ENCODE measurements at places on chromosomes 6 and 20. TPM values are rescaled to one million over a fixed set of nuclear protein-coding genes. Genes with fewer than 3 reads are reported as not detected.

DNA sequence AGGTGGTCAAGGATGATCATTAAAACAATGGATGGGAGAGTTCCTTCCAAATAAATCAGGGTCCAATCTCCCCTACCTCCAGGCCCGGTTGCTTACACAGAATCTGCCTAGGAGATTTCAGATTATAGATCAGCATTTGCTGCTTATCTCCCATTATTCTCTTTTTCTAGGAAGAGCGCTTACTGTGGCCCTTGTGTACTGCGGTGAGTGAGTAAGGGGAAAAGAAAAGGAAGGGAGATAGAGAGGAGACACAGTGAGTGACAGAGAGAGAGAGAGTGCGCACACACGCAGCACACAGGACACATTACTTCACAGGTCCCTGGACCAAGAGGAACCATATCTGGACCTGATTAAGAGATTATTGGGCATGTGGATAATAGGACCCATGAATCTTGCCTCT lies 6.2 kb downstream of the LATS1 start:
- H3K4me3 ChIP-seq, result no peak overlapping the region
- no peaks in the 10 kb centered on the region for H3K36me3 ChIP-seq
- no peaks in the 10 kb centered on the region for H3K4me1 ChIP-seq
- no peaks in the 10 kb centered on the region for H3K27me3 ChIP-seq
- DNase-seq, result no peak
- no peak overlapping the region for H3K27ac ChIP-seq

DNA sequence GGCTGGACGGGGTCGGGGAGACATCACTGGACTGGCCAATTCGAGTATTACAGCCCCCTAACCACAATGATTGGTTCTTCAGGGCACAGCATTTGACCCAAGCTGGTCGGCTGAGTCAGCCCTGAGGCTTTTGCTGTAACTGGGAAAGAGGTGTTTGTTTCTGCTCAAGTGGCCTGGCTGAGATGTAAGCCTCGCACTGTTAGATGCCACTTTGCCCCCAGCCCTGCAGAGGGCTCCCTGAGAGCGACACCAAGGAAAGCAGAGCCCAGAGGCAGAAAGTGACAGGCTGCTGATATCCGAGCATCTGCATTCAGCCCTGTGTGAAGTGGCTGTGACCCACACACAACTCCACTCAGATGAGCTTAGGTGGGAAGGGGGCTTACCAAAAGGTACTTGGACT lies 19.4 kb downstream of the ERGIC3 start:
- H3K4me3 ChIP-seq, result no peak overlapping the region
- DNase-seq, result no peak
- peaks cover 10% of the 10 kb centered on the region for H3K36me3 ChIP-seq
- no peak overlapping the region for H3K27ac ChIP-seq
- no peaks in the 10 kb centered on the region for H3K27me3 ChIP-seq
- H3K4me1 ChIP-seq, result peaks cover 4% of the 10 kb centered on the region

The CSNK2A1 gene
- 51.5 TPM for total RNA-seq

GRCh38 chr6:161924516-161925116 lies 650.8 kb upstream of the AGPAT4 start:
- no peak overlapping the region for H3K27ac ChIP-seq
- no peaks in the 10 kb centered on the region for H3K36me3 ChIP-seq
- no peak overlapping the region for H3K4me3 ChIP-seq
- H3K4me1 ChIP-seq, result no peaks in the 10 kb centered on the region
- H3K27me3 ChIP-seq, result no peaks in the 10 kb centered on the region

GRCh38 chr6:51844336-51844735 lies 243.1 kb downstream of the PKHD1 start:
- H3K36me3 ChIP-seq, result no peaks in the 10 kb centered on the region
- H3K27ac ChIP-seq, result no peak overlapping the region
- H3K4me1 ChIP-seq, result no peaks in the 10 kb centered on the region
- no peak for DNase-seq
- H3K27me3 ChIP-seq, result no peaks in the 10 kb centered on the region
- no peak overlapping the region for H3K4me3 ChIP-seq

- no peaks in the 10 kb centered on the region for H3K4me1 ChIP-seq
- H3K36me3 ChIP-seq, result no peaks in the 10 kb centered on the region
- H3K27me3 ChIP-seq, result no peaks in the 10 kb centered on the region
- no peak overlapping the region for H3K27ac ChIP-seq
These were observed 58.1 kb upstream of the SNAP91 start for GRCh38 chr6:83767033-83767432.

- no peak overlapping the region for H3K4me3 ChIP-seq
- no peaks in the 10 kb centered on the region for H3K36me3 ChIP-seq
- no peaks in the 10 kb centered on the region for H3K27me3 ChIP-seq
- H3K4me1 ChIP-seq, result no peaks in the 10 kb centered on the region
- no peak for DNase-seq
These were observed 72.5 kb upstream of the ZNF217 start for GRCh38 chr20:53666144-53666543.

GRCh38 chr20:63617092-63617875 lies 9.6 kb downstream of the GMEB2 start:
- H3K4me3 ChIP-seq, result no peak overlapping the region
- H3K27me3 ChIP-seq, result no peaks in the 10 kb centered on the region
- H3K27ac ChIP-seq, result no peak overlapping the region
- no peaks in the 10 kb centered on the region for H3K4me1 ChIP-seq
- H3K36me3 ChIP-seq, result no peaks in the 10 kb centered on the region
- no peak for DNase-seq

Data from sigmoid colon (tissue), 7 donors.